Spleen (tissue), 13 donors: ENCODE measurements at places on chromosomes 16 and 17. TPM values are rescaled to one million over a fixed set of nuclear protein-coding genes. Genes with fewer than 3 reads are reported as not detected.
A peak's percentile ranks its signal among the peaks of the same experiment; 100 is the strongest.

GRCh38 chr17:70091005-70091568, 16.1 kb downstream of the KCNJ16 start:
- H3K27me3 ChIP-seq: no peaks in the 10 kb centered on the region
- H3K27ac ChIP-seq: peak overlapping the region; percentile 21
- DNase-seq: no peak
- H3K4me3 ChIP-seq: no peak overlapping the region
- H3K36me3 ChIP-seq: no peaks in the 10 kb centered on the region

DNA sequence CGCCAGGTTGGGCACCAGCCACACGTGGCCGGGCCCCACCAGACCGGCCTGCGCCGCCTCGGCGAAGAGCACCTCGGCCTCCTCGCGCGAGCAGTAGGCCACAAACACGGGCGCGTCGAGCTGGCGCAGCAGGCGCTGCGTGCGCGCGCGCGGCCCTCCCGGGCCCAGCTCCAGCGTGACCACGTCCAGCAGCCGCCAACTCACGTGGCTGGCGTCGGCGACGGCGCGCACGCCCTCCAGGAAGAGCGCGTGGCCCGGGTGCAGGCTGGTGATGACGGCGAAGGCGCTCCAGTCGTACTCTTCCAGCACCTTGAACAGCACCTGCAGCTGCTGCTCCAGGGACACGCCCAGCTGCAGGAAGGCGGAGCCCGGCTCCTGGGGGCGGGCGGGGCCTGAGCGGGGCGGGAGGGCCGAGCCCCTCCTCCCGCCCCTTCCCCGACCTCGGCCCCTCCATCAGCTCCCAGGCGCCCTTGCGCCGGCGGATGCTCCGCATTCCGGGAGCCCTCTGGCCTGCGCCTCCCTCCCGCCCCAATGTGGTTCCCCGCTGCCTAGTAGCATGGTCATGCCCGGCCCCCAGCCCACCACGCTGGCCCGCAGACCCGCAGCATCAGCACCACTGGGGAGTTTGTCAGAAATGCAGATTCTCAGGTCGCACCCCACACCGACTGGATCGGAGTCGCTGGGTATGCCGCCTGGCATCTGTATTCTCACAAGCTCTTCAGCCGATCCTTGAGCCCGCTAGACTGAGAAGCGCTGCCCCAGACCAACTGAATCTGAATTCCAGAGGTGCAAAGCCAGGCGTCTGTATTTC, 7.2 kb downstream of the GRIN2C start:
- H3K27me3 ChIP-seq: peaks cover 84% of the 10 kb centered on the region
- no peak for DNase-seq
- H3K27ac ChIP-seq: no peak overlapping the region

GRCh38 chr17:77332034-77332971, 191.5 kb downstream of the SEC14L1 start:
- H3K27me3 ChIP-seq: no peaks in the 10 kb centered on the region
- peak; percentile 54 for DNase-seq
- peaks cover 64% of the 10 kb centered on the region for H3K4me1 ChIP-seq
- no peaks in the 10 kb centered on the region for H3K36me3 ChIP-seq

DNA sequence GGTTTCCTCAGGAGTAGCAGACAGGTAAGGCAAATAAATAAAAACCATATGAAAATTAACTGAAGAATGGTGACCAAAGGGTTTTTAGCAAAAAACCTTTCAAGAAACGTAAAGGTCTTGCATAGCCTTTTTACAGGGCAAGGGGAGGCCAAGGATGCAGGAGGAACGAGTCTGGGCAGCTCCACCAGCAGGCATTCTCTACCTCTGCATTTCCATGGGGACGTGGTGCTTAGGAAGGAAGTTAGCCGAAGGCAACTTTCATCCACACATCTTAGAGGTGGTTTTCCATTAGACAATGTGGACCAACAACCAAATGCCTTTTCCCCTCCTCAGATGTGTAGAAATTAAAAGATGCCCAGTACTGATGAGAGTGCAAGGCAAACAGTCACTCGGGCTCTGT, 20.7 kb downstream of the TOM1L2 start:
- no peaks in the 10 kb centered on the region for H3K27me3 ChIP-seq
- peaks cover 12% of the 10 kb centered on the region for H3K4me1 ChIP-seq
- no peak overlapping the region for H3K27ac ChIP-seq
- H3K4me3 ChIP-seq: no peak overlapping the region
- no peak for DNase-seq
- H3K36me3 ChIP-seq: peaks cover 12% of the 10 kb centered on the region

GRCh38 chr17:77581480-77581879, 377.0 kb upstream of the TNRC6C start:
- H3K36me3 ChIP-seq: no peaks in the 10 kb centered on the region
- no peaks in the 10 kb centered on the region for H3K4me1 ChIP-seq
- no peak overlapping the region for H3K27ac ChIP-seq
- no peak for DNase-seq

DNA sequence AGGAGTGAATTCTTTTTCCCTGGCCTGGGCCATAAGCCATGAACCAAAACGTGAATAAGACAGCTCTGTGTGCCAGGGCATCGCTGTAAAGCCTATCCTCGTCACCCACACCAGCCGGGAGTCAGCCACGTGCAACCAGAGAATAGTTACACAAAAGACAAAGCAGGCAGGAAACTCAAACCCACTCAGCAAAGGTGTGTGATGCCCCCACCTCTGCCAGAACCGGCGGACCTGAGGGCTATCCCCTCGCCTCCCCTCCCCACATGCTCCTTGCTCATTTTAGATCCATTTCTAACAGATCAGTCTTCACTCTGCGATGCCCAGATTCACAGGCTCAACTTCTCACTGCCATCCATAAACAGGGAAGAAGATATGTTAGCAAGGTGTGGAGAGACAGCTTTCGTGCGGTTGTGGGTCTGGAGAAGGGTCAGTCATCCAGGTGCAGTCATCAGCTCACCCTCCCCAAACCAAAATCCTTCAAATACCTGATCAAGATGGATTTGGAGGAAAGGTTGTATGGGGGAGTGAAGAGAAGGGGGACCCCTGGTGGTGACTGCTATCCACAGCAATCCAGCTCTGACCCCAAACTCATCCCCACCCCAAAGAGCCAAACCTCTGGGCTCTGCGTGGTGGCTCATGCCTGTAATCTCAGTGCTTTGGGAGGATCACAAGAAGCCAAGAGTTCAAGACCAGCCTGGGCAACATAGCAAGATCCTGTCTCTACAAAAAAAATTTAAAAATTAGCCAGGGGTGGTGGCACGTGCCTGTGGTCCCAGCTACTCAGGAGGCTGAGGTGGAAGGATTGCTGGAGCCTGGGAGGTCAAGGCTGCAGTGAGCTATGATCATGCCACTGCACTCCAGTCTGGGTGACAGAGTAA, 219.2 kb downstream of the C16orf78 start:
- H3K4me3 ChIP-seq: no peak overlapping the region
- H3K27ac ChIP-seq: no peak overlapping the region
- H3K36me3 ChIP-seq: no peaks in the 10 kb centered on the region

DNA sequence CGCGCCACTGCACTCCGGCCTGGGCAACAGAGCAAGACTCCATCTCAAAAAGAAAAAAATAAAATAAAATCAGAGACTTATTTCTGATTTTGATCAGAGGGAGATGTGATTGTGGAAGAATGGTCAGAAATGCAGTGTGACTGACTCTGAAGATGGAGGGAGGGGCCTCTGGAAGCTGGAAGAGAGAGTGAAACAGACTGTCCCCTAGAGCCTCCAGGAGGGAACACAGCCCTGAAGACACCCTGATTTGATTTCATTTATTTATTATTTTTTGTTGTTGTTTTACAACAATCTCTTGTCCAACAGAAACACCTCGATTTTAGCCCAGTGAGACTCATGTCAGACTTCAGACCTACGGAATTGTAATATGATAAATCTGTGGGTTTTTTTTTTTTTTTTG, 26.1 kb downstream of the BCL7C start:
- H3K27ac ChIP-seq: no peak overlapping the region
- no peaks in the 10 kb centered on the region for H3K27me3 ChIP-seq
- no peak for DNase-seq
- no peak overlapping the region for H3K4me3 ChIP-seq
- no peaks in the 10 kb centered on the region for H3K4me1 ChIP-seq

DNA sequence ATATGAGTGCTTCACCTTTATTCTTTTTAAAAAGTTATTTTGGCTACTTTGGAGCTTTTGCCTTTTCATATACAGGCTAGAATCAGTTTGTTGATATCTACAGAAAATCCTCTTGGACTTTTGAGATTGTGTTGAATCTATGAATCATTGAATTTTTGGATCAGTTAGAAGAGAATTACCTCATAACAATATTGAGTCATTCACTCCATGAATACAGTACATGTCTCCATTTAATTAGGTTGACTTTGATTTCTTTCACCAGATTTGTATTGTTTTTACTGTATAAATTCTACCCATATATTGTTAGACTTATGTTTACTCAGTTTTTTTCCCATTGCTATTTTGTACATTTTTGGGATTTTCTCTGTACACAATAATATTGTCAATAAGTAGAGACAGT, 54.4 kb downstream of the TAOK1 start:
- no peaks in the 10 kb centered on the region for H3K36me3 ChIP-seq
- peaks cover 7% of the 10 kb centered on the region for H3K4me1 ChIP-seq
- DNase-seq: no peak
- H3K27me3 ChIP-seq: no peaks in the 10 kb centered on the region

GRCh38 chr16:57115514-57116182, 23.3 kb downstream of the CPNE2 start:
- H3K27ac ChIP-seq: no peak overlapping the region
- H3K27me3 ChIP-seq: no peaks in the 10 kb centered on the region
- H3K4me1 ChIP-seq: peaks cover 52% of the 10 kb centered on the region

- no peak overlapping the region for H3K4me3 ChIP-seq
- H3K36me3 ChIP-seq: no peaks in the 10 kb centered on the region
- H3K27me3 ChIP-seq: no peaks in the 10 kb centered on the region
- peaks cover 52% of the 10 kb centered on the region for H3K4me1 ChIP-seq
Observed at GRCh38 chr16:81539009-81539758, 94.6 kb downstream of the CMIP start.

DNA sequence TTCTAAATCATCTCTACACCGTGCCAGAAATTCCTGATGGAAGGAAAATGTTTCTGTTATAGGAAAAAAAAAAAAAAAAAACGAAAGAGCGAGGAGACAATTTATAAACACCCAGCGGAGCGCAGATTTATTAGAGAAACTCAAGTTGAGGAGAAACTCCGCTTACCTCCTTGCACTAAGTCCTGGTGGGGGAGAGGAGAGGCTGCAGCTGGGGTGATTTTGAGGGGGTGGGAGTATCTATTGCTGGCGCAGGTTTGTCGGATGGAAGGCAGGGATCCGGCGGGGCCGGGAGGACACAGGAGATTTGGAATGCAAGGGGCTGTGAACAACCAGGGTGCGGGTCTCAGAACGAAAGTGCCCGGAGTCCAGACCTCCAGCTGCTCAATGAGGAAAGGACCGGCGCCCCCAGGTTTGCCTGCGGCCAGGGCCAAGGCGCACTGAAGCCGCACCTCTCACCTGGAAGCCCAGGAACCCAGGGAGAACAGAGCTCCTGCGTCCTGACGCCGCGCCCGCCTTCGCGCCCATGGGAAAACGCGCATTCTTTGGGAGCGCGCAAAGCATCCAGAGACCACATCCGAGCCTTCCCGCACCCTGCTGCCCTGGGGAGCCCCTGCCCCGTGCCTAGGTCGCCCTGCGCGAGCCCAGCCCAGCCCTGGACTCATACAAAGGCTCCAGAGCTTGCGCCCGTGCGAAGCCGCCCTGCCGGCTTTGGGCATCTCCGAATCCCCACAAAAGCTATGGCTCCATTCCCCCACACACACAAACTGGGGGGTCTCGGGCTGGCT, 2.6 kb upstream of the HOXB8 start:
- peaks cover 24% of the 10 kb centered on the region for H3K4me1 ChIP-seq
- H3K4me3 ChIP-seq: no peak overlapping the region
- H3K27me3 ChIP-seq: peaks cover 100% of the 10 kb centered on the region
- no peaks in the 10 kb centered on the region for H3K36me3 ChIP-seq

DNA sequence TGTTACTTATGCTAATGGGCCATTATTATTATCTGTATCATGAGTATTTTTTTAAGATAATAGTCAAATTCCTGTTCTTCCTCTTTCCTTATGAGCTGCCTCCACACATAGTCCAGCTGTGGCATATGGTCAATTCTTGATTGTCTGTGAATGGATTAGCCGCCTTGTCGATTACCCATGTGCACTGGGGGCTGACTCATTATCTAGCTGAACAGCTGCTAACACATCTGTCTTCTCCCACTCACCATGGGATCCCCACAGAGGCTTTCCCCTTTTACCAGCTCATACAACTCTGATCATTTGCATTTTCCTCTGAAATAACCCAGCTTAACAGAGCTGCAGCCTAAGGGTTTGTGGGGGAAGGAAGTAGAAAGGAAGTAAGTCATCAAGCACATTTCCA, 915.0 kb downstream of the CDH11 start:
- H3K27me3 ChIP-seq: no peaks in the 10 kb centered on the region
- H3K4me3 ChIP-seq: no peak overlapping the region
- H3K36me3 ChIP-seq: no peaks in the 10 kb centered on the region
- H3K4me1 ChIP-seq: no peaks in the 10 kb centered on the region

- no peak overlapping the region for H3K27ac ChIP-seq
- peaks cover 5% of the 10 kb centered on the region for H3K4me1 ChIP-seq
- no peak for DNase-seq
- H3K36me3 ChIP-seq: peaks cover 47% of the 10 kb centered on the region
- H3K4me3 ChIP-seq: no peak overlapping the region
Observed at GRCh38 chr16:89646270-89646669, 11.2 kb downstream of the CHMP1A start.

DNA sequence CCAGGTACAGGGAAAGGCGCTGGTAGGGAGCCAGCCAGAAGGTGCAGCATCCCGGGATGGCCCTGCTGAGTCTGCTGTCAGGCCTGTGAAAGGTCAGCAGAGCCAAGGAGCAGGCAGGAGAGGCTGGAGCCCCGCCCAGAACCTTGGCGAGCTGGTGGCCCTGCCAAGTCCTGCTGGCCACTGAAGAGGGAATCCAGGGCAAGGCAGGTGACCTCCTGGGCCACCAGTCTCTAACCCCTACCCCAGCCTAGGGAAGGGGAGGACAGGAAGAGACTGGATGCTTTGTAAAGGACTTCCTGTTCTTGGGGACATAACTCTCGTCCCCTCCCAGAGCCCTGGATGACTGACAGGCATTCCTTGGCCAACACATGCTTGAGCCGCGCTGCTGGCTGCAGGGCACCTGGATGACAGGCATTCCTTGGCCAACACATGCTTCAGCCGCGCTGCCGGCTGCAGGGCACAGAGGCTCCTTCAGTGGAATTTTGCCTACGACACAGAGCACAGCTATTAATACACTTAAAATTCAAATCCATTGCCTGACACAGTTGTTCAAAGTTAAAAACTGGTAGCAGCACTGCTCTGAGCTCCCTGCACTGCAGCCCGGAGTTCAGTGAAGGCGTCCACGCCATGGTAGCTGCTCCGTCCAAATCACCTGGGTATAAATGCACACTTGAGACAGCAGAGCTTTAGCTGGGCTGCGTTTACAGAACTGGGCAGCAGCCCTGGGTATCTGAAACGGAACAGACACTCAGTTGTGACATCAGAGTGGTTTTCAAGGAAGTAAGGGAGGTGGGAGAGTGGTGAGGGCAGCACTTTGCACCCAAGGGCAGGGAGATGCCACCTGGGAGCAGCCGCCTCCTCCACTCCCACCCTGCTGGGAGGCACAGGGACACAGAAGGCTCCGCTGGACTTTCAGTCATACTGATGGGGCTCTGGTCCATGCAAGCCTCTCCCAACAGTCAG, 2.0 kb upstream of the BRICD5 start:
- peaks cover 18% of the 10 kb centered on the region for H3K4me1 ChIP-seq
- no peak for DNase-seq
- no peak overlapping the region for H3K4me3 ChIP-seq
- H3K27ac ChIP-seq: peak overlapping the region; percentile 44
- no peaks in the 10 kb centered on the region for H3K27me3 ChIP-seq
- peaks cover 36% of the 10 kb centered on the region for H3K36me3 ChIP-seq

GRCh38 chr17:49588312-49588711, 12.6 kb downstream of the NXPH3 start:
- no peak overlapping the region for H3K4me3 ChIP-seq
- H3K4me1 ChIP-seq: no peaks in the 10 kb centered on the region
- no peaks in the 10 kb centered on the region for H3K27me3 ChIP-seq
- no peak for DNase-seq

Gene ASB16
- polyA plus RNA-seq: 0.09 TPM

Gene TM4SF5
- not detected for polyA plus RNA-seq

Gene C16orf74
- 107 TPM for polyA plus RNA-seq

Gene BRICD5
- polyA plus RNA-seq: 40.2 TPM

Gene OR4D1
- 0.19 TPM for polyA plus RNA-seq
